Effector memory CD8-positive, alpha-beta T cell (primary cell): ENCODE measurements at places on chromosomes 5 and 9.
A peak's percentile ranks its signal among the peaks of the same experiment; 100 is the strongest.

- DNase-seq, result no peak
Measured at GRCh38 chr9:110835404-110835803, 166.8 kb downstream of the MUSK start.

DNA sequence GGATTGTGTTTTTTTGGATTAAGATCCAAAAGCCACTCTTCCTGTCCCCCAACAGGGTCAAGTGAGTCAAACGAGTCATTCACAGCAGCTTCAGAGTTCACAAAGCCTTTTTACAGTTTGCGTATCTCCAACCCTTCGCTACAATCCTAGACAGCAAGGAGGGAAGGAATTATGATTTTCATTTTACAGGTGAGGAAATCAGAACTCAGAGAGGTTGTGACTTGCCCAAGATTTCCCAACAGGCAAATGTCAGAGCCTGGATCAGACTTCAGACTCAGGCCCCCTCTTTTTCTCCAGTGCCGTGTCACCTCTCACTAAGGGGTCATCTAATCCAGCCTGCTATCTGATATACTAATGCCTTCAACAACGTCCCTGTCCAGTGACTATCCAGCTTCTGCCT, 72.1 kb upstream of the XPA start:
- DNase-seq, result no peak

- DNase-seq, result no peak
Measured at GRCh38 chr5:112306956-112307355, 112.1 kb downstream of the EPB41L4A start.

DNA sequence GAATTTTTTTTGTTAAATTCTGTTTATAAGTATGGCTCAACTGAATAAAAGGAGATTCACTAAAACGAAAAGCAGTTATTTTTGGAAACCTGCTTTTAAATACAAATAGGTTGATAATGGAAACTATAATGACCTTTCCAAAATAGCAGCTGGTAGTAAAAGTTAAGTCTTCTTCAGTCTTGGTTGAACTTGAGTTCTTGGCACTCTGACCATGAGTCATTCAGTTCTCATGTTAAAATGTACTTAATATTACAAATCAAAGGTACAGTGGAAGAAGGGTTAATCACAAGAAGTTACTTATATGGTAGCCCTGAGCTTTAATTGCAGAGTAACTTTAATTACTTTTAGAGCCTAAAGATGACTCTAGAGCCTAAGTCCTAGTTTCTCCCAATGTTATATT, 62.1 kb downstream of the KLF9 start:
- no peak for DNase-seq

DNA sequence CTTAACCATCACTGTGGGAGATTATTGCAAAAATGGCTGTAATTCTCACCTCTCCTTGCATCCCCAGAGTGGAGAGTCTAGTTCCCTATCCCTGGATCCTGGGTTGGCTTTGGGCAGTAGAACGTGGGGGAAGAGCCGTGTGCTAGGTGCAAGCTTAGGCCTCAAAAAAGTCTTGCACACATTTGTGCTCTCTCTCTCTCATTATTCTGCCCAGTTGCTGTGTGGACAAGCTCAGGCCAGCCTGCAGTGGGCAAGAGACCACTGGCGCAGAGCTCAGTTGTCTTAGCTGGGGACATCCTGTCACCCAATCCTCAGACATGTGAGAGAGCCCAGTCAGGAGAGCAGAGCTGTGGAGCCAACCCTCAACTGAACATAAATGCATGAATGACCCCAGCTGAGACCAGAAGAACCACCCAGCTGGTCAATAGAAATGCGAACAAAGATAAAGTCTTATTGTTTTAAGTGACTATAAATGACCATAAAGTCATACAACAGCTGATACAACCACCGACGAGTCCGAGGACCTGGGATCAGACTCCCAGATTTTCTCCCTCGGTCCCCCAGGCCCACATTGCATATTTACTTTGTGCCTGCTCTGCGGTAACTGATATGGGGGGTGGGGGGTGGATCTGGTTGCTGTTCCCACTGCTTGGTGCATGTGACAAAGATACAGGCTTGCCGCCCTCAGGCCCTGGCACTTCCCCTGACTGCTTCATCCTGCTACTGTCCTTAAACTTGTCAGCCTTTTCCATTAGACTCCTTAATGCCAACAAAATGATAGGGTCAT, 166.4 kb upstream of the MVB12B start:
- DNase-seq, result no peak

- no peak for DNase-seq
Measured at GRCh38 chr9:130379649-130379970, 65.2 kb upstream of the ASS1 start.

GRCh38 chr5:400282-401145, 42.5 kb upstream of the EXOC3 start:
- DNase-seq, result no peak

DNA sequence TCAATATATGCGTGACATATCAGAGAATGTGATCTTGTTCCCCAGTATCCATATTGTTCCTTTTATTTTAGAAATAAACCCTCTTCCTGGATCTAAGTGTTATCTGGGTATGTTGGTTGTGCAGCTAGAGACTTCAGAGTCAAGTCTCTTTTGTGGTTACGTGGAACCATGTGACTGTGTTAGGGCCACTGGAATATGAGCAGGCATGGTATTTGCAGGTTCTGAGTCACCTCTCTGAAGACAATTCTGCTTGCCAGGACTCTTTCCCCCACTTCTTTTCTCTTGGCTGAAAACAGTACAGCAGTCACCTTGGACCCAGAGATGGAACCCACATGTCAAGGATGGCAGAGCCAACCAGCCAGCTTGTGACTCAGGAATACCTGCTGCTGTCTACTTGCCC, 59.7 kb downstream of the ATP10B start:
- no peak for DNase-seq

DNA sequence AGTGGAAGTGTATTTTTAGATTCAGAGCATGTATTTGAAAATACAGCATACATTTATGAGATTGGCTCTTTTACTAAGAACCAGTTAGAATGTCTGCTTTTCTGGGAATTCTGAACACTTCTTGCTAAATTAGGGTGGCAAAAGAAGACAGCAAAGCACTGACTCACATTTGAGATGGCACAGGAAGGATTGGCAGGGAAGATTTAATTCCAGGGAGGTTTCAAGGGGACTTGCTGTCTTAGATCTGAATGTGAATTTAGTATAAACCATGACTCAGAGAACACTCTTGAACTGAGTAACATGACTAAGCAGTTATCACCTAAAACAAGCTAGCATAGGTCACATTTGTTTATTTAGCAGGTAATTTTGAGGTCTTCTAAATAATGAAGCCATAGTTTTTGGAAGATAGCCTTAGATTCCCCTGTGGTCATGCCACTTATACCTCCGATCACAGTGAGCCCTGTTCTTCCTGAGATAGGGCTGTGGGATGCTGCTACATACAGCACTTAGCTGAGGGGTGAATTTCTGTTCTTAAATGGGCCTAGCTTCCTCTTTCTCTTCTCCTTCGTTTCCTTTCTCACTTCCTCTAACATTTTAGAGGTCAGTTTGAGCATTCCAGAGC, 173.8 kb downstream of the PCSK1 start:
- no peak for DNase-seq

DNA sequence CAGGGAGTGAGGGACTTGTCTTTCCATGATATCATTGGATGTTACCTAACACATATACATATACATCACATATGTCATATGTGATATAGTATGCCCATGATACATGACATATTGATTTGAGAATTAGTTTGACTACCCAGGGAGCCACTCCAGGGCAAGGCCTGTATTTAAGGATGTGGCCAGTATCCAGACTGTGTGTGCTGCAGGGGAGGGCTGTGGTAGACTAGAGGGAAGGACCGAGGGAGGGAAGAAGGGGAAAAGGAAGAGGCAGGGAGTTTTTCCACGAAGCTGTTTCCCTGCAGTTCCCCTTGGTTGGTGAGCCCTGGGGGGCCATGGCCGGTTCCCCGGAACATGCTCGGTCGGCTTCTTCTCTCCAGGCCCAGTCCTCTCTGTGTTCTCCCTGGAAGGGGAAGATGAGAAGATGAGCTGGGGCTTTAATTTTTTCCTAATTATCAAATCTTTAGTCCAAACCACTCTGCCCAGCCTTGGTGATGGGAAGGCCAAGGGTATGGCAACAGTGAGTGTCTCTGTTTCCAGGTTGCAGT, 48.7 kb downstream of the NSUN2 start:
- no peak for DNase-seq

GRCh38 chr9:35341021-35341420, 148.9 kb upstream of the RUSC2 start:
- DNase-seq, result no peak

GRCh38 chr9:126965541-126966428, 51.2 kb downstream of the RALGPS1 start:
- DNase-seq, result peak; percentile 35

DNA sequence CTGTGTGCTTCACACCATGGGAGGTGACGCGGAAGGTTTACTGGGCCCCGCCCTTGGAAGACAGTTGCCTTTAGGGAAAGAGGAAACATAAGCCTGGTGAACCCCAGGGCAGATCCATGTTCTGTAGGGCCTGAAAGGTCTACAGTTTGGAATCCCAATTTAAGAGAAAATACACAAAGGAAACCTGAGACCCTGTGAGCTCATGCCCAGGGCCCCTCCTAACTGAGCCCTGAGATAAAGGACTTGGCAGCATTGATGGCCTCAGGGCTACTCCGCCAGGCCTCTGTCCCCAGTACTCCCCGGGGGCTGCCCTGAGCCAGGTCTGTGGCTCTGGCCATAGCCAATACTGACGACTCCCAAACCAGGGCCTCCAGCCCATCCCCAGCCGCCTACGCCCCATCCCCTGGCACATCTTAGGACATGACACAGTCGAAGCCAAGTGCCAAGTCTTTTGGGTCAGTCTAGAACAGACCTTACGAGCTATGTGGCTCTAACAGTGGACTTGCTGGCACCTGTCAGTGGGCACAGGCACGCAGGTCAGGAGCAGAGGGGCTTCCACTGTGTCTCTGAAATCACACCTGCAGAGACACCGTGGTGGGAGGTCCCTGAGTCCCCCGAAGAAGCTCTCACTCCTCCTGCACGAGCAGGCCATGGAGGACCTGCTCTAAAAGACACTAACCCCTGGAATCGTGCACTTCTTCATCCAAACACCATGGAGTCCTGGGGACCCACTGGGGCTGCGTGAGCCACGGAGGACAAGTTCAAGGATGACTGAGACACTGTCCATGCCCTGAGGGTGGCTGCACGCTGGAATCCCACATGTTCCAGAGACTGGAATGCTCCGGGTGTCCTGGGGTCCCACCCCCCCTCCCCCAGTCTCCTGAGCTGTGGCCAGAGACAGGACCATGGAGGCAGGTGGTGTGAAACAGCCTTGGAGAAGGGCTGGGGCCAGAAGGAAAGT, 40.3 kb upstream of the BARHL1 start:
- no peak for DNase-seq

DNA sequence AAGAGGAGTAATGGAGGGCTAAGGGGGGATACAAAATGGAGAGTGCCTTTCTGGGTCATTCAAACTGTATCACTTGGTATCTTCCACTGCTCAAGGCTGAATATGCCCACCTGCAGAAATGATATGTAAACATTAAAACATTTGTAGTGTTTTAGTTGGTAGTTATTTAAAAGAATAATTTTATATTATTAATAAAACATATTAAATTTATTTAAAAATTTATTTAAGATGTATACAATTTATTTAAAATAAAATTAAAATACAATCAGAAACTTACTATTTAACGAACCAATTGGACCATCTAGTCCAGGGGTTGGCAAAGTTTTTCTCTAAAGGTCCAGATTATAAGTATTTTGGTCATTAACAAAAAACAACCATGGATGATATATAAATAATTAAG, 308.5 kb downstream of the PLK2 start:
- DNase-seq, result no peak
